ENCODE measurements at places on chromosomes 2 and 18. TPM values are rescaled to one million over a fixed set of nuclear protein-coding genes. Genes with fewer than 3 reads are reported as not detected.

DNA sequence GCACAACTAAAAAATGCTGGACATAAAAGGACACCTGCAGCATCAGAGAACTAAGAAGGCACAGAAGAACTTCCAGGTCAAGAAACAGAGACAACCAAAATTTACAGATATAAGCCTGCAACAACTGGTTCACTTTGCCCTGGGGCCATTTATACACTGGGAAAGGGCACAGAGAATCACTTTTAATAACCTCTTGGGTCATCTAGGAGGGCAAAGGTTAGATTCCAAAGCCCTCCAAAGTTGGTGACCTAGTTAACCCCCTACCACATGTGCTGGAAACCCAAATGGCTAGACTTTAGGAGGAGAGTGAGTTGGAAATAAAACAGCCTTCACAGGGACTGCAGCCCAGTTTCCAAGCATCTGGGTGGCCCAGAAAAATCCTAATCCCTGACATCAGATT, 3.3 kb downstream of the RNU4ATAC start:
- DNase-seq = no peak

DNA sequence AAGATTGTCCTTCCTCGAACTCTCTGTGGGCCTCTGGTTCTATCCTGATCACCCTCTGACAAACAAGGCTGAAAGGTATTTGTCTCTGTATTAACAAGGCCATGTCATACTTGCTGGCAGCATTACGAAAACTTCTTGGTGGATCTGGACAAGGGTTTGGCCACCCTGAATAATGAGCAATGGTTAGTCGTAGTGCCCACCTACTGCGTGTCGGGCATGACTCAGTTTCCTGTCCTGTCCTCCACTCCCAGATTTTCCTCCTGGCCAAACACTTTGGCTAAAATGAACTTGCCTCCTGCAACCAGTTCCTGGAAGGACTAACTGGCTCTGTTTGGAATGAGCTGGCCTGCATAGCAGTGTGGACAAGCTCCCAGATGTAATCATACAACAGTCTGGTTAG, 198.5 kb upstream of the SMIM21 start:
- DNase-seq = no peak

GRCh38 chr2:11347403-11347959, 3.0 kb upstream of the ROCK2 start:
- DNase-seq = no peak

DNA sequence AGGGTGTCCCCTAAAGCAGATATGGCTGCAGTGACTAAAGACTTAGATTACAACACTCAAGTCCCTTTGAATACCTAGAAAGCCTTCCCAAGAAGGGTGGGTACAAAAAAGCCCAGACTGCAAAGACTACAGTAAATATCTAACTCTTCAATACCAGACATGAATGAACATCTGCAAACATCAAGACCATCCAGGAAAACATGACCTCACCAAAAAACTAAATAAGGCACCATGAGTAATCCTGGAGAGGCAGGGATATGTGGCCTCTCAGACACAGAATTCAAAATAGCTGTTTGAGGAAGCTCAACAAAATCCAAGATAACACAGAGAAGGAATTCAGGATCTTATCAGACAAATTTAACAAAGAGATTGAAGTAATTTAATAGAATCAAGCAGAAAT, 138.2 kb upstream of the OTOS start:
- no peak for DNase-seq

GRCh38 chr2:45083175-45083574, 73.9 kb upstream of the SIX2 start:
- no peak for DNase-seq

DNA sequence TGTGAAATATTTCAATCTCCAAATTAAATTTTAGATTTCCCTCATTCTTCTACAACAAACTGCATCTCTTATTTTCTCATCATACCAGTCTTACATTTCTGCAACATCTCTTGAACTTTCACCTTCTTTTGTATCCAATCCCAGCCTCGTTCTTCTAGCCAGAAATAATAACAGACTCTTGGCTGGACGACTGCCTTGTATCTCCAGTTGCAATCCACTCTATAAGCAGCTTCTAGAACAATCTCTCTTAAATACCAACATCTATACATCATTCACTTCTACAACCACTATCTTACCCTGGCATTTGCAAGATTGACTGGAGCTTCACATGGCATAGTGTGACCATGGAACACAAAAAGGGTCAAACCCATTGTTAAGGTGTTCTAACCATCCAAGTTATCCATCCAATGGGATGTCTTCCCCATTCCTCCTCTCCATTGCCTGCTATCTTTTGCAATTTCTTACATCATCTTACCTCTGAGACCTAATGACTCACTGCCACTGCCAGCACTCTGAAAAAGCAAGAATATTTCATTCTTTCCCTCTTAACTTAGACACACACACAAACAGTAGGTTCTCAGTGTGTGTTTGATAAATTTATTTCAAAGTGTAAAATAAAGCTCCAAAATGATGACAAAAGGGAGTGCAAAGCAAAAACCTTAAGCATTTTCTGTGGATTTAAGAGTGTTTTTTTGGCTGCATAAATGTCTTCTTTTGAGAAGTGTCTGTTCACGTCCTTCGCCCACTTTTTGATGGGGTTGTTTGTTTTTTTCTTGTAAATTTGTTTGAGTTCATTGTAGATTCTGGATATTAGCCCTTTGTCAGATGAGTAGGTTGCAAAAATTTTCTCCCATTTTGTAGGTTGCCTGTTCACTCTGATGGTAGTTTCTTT, 145.6 kb downstream of the METTL4 start:
- no peak for DNase-seq

- DNase-seq = no peak
These were observed 139.4 kb upstream of the SERTAD2 start for GRCh38 chr2:64792995-64793639.

DNA sequence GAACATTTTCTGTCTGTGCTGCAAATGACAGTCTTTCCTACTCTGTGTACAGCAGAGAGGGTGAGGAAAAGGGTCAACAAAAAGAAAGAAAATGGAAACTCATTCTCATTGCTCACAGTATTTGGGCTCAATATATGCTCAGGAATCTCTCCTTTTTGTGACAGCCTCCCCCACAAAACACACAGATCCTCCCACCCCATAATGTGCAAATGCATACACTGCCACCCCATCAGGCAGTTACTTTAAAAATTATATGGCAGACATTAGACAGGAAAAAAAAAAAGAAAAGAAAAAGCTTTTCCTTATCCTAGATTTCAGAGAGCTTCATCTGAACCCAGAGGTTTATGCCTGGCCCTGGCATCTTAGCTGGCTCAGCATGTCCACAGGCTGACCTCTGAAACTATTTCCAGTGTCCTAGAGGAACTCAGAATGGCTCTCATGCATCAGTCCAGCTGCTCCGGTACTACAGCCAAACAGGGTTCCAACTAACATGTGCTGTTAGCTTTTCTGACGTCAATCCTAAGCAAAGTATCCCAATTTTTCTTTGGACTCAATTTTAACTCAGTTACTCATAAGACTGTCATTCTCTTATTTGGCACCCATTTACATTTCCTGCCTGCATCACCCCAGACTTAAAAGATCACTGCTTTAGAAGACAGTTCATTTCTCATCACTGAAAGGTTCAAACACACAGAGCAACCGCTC, 105.9 kb downstream of the RBMS1 start:
- peak; percentile 95 for DNase-seq

TRIM43 gene
- not detected for total RNA-seq

- DNase-seq = no peak
These were observed 141.5 kb downstream of the PIGN start for GRCh38 chr18:62045316-62045715.

DNA sequence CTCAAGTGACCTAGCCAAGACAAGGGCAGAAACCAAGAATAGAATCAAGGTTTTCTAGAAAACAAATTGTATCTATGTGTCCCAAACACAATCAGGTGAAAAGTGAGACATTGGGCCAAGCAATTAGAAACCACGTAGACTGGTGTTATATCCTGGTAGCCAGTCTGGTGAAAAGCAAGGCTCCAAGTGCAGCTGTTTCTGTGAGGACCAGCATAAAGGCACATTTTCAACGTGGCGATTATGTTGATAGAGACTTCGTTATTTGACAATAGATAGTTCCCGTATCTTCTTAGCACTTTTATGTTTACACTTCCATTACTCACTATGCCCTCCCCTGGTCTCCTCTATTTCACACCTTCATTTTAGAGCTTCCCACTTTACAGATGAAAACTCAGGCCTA, 103.2 kb upstream of the ZFP36L2 start:
- no peak for DNase-seq

DSG1 gene
- not detected for total RNA-seq

- DNase-seq = no peak
These were observed 503.2 kb downstream of the PIK3C3 start for GRCh38 chr18:42458226-42458625.

DNA sequence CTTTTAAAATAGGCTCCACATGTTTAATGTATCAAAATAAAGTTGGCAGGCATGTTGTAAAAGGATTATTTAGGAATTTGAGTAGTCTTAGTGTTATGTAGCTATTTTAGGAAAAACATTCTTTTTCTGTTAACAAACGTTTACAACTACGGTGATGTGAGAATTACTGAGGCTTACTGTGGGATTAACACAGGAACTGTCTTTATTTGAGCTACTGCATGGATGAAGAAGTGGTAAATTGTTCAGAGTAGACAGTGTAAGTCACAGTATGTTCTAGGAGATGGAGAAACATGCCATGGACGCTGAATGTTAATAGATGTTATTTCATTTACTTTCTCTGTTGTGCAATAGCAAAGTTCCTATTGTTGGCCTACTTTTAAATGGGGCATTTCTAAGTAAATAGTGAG, 1.6 kb downstream of the PPM1B start:
- no peak for DNase-seq

CIB4 gene
- total RNA-seq = not detected

DCAF17 gene
- total RNA-seq = 27.5 TPM

- DNase-seq = no peak
These were observed 22.2 kb upstream of the YWHAQ start for GRCh38 chr2:9652898-9653479.

DNA sequence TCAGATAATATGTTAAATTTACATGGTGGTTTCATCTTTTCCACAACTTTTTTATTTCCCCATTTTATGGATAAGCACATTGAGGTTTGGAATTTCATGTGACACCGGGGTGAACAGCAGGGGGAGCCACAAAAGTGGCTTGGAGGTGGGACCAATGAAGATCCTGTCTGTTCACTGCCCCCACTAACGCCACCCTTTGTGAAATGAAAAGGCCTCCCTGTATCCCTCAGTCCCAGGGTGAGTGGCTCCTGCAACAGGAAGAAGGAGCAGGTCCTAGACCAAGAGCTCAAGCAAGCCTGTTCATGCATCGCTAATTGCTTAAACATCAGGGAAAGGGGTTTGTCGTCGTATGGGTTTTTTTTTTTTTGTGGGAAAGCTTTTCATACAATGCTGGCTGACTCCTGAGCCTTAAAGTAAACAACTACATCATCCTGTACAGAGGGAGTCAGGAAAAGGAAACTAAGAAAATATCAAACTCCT, 267.8 kb upstream of the EPAS1 start:
- no peak for DNase-seq

EMILIN2 gene
- 11.8 TPM for total RNA-seq

DNA sequence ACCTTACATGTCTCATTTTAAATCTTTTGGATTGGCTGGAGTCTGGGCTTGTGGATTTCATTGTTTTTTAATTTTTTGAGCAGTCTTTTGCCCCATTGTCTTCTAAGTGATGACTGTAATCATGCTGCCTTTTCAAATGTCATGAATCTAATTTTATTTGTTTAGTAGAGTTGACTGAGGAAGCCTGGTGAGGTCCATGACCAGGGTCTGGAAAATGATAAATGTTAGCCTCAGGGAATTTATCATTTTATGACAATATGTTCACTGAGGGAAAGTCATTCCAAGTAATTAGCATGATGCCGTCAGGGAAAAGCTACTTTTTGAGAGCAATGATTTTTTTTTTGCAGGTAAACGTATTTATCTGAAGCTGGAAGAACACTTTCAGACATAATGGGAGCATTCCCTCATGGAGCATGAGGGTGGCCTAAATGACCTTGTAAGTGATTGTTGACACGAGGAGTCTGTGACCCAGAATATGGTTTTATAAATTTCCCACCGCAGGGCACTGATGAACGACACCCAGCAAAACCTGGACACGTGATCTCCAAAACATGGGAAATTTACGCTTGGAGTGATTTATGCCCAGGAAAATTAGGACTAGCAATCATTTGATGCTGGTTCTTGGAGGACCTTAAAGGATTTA, 155.3 kb upstream of the NABP1 start:
- DNase-seq = no peak

RGPD4 gene
- total RNA-seq = not detected

GRCh38 chr2:31227110-31227509, 6.8 kb upstream of the EHD3 start:
- DNase-seq = no peak

DNA sequence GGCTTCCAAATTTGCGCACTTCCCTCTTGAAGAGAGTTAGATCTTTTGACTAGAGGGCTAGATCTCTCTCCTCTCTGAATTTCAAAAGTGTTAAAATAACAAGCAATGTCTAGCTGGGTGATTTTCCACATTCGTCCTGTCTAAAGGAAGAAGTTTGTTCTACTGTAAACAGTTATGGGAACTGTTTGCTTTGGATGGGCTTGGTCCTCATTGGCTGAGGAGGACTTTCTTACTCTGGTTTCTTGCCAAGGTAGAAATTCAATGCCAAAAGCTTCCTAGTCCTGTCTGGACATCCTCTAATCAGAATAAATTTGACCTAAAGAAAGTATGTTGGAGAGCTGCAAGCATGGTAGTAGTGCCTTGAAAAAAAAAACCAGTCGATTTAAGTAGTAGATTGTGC, 47.4 kb upstream of the RAPH1 start:
- no peak for DNase-seq

IER3IP1 gene
- total RNA-seq = 12.5 TPM

DNA sequence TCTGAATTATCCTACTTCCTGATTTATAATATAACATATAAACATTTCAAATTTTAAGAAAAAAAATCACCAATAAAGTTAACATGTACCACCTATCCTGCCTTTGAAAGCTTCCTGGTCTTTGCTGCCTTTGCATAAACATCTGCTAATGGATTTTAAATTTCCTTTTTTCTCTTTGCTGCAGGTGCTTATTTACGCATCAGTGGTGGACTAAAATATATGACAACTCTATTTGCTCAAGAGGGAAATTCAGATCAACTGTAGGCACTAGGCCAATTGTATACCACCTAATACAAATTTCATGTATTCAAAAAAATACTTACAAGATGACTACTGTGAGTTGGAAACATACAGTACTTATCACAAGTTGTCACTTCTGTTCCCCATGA, 57.2 kb downstream of the RAD51AP2 start:
- DNase-seq = no peak

PTPN18 gene
- 30.0 TPM for total RNA-seq

DNA sequence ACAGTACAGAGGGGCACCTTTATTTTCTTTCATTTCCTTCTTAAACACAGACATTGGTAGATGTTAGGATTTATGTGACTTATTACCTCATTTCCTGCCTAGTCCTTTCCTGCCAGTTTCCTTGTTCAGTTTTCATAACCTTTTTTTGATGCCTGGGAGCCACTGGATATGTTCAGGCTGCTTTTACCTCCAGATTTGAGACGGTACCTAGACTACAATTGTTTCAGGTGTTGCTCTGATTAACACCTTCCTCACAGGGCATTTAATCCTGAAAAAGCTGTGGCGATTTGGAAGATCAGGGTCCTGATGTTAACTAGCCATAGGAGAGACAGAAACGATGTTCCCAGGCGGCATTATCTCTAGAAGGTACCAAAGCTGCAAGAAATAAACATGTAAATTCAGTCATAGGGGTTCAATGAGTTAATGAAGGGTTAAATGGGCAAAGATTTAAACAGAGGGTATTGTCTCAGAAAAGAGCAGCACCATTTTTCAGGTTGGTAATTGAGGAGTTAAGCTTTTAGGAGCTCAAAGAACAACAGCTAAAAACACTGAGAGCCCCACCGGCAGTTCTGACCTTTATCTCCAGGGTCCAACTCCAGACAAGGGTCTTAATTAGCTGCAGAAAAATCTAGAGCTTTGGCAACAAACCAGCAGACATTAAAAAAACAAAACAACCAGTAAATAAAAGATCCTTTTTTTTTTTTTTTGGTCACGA, 93.3 kb downstream of the HRH4 start:
- DNase-seq = no peak

All from sigmoid colon (tissue), 7 donors.